ENCODE measurements at places on chromosomes 2 and 18.
A peak's percentile ranks its signal among the peaks of the same experiment; 100 is the strongest.

DNA sequence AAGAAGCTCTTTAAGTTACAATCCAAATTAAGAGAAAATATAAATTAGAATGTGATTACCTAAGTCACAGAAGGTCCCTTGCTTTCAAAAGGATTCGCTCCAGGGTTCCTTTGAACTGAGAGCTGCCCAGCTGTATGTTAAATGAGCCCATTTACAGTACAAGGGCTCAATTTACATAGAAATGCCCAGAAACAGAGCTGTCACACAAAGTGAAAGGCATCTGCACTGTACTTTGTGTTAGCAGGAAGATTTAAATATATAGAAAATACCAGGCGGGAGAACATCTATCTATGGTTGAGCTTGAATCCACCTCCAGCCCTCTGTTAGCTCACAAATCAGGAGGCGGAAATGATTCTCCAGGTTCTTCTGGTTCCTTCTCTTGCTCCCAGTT is 272.9 kb downstream of the PAX3 start:
- DNase-seq = no peak

DNA sequence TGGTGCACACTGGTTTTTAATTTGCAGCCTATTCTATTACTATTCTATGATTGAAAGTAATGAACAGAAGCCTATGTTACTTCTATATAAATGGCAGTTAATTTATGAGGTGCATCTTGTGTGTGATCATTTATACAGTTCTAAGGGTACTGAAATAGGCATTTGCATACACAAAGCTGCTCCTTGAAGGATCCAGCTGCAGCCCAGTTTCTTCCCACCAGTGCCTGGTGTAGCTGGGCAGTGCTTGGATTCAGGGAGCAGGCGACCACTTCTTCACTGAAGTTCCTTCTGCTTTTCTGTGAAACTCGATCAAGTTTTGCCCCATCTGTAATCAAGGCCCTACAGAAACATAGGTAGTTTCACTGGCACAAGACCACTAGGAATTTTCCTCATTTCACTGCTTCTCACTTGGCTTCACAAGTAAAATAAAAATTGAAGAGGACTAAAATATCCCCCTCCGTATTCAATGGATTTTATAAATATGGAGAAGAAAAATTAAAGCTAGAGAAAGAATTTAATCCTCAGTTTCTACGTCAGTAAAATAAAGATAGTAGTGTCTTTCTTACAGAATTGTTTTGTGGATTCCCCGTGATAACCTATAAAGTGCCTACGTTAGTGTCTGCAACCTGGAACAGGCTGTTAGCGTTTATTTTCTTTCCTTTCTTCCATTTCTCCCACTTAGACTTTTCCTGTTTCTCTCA is 1.7 kb upstream of the LPIN2 start:
- no peak for DNase-seq

DNA sequence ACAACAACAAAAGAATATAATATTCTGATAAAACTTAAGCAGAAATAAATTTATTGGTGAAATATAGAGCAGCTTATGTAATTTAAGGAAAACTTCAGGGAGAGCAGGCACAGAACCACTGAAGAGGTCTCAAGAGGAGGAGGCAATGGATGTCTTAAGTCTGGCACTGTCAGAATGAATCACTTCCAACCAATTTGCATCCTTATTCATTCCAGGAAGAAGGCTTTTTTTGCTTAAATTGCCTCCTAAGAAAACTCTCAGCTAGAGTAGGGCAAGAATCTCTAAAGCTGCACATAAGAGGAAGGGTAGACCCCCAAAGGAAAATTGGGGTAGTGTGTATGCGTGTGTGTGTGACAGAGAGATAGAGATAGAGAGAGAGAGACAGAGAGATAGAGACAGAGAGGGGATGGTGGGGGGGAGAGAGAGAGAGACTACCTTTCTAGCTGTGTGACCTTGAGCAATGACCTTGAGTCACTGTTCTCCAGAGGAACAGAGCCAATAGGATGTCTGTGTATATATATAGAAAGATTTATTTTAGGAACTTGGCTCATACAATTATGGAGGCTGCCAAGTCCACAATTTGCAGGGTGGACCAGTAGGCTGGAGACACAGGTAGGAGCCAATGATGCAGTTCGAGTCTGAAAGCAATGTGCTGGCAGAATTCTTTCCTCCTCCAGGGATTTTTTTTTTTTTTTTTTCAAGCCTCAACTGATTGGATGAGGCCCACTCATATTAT is 96.4 kb upstream of the LINC00305 start:
- DNase-seq = no peak

DNA sequence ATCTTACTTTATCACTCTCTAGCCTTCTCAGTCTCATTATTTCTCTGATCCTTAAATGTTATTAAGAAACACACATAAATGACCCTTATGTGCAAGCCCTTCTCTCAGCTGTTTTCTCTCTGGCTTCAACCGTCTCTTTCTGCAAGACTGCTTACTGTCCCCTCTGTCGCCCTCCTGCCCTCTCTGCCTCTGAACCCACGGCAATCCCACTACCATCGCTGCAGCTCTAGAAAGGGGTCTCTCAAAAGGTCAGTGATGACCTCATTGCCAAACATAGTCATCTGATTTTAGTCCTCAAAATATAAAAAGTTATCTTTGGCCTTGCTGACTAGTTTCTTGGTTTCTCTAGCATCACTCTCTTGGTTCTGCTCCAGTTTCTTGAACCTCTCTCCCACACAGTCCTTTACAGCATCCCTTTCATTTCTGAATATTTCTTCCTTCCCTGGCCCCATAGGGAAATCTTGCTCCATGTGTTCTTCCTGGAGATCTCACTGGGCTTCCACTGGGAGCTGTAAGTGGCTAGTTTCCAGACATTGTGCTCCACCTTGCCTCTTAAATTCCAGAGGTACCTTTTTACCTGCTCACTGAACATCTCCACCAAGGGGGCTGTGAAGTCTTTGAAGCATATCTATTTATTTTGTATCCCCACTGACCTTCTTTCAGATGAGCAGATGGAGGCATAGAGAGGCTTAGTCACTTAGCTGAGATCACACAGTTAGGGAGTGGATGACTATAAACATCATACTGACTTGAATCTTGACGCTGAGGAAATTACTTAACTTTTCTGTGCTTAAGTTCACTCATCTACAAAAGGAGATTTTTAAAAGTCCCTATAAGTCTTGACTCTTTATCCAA is 96.2 kb downstream of the PDE1A start:
- no peak for DNase-seq

- no peak for DNase-seq
Measured at GRCh38 chr18:67131498-67131897, 385.0 kb downstream of the DSEL start.

DNA sequence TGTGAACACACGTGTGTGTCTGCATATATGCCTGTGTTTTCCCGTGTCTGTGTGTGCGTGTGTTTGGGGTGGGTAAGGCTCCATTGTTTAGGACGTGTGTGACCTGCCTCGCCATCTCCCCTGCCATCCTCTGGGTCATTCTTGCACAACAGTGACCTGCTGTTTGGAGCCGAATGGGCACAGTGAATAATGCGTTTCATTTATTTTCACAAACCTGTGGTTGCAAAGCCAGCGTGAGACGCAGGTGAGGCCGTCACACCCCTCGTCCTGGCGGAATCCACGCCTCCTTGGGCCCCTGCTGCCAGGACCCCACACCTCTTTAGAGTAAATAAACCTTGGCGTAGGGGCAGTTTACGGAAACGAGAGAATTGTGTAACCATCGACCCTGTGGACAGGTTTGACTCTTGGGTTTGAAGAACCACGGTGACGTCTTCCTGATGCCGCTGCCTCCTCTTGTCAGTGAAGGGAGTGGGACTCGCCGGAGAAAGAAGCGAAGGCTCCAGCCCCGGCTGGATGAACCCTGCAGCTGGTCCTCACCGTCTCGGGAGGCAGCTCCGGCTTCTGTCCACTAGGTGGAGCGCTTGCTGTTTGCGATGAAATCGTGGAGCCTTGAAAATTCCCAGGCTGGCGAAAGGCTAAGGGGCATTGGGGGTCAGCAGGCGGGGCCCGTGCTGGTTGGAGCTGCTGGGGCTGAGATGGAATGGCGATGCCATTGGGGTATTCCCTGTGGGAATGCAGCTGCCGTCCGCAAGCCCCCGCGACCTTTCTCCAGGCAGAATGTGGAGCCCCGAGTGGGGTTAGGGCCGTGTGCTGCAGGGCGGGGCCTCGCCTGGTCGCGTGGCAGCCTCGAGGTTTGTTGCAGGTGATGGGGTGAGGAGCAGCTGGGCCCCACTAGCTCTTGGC is 81.1 kb downstream of the RTP5 start:
- DNase-seq = peak; percentile 91

DNA sequence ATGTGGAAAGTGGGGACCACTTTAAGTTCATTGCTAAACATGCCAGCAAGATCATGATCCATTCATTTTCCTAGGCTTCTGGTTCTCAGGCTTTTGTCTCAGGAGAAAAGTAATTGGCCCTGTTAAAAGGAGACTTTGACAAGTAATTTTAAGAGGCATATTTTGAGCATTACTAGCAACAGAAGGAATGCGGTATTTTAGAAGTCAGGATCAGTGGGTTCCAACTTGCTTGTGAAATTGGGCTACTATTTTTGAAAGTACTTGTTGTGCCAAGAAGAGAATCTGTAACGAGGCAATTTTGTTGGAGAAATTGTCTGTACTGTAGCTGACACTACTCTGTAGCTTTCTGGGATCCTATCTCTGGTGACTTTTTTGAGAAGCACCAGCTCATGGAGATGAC is 59.4 kb downstream of the CERS6 start:
- peak; percentile 29 for DNase-seq

- DNase-seq = no peak
Measured at GRCh38 chr2:173997753-173998152, 32.6 kb upstream of the SP3 start.
